Muscle of back (tissue), 13 donors: ENCODE measurements at places on chromosomes 12 and 14. TPM values are rescaled to one million over a fixed set of nuclear protein-coding genes. Genes with fewer than 3 reads are reported as not detected.

DNA sequence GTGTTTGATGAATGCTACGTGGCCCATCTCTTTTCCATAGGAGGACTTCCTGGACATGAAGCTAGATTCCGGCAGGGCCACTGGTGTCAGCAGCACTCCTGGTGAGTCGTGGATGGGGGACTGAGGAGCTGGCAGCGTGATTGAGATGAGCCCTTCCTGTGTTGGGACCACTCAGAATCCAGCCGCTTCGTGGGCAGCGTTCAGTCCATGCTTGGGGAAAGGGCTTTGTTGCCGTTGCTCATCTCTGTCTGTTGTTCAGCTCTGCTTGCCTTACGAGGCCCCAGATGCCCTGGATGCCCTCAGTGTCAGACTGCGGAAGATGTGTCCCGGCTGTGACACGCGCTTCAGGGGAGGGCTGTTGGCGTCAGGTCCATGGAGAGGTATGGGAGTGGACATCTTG lies 127.1 kb upstream of the RTL1 start:
- DNase-seq: no peak

DNA sequence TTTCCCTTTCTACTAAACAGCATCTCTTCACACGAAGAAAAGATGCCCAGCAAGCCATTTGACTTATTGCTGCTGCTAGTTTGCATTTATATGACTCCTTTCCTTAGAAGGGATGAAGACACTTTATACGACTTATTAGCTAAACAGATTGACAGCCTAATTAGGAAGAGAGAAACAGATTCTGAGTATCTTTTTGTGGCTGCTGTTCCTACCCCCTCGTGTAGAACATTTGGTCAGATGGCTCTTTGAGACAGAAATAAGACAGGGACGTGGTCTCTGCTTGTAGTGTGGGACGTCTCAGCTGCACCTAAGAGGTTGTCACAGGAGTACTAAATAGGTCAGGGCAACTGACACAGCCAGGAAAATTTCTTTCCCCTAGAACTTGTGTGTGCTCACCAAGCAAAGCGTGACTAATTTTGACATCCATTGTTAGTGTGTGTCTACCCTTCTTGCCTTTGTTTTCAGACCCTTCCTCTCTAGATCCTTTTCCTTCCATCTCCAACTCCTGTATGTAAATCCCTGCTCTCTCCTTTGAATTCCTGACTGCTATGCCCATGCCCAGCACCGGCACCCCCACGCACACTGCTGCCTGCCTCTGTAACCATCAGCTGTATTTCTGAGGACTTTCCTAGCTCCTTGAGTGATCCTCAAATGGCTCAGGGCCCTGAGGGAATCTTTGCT lies 83.2 kb downstream of the DAD1 start:
- DNase-seq: no peak

CFAP54 gene
- 0.54 TPM for polyA plus RNA-seq

DNA sequence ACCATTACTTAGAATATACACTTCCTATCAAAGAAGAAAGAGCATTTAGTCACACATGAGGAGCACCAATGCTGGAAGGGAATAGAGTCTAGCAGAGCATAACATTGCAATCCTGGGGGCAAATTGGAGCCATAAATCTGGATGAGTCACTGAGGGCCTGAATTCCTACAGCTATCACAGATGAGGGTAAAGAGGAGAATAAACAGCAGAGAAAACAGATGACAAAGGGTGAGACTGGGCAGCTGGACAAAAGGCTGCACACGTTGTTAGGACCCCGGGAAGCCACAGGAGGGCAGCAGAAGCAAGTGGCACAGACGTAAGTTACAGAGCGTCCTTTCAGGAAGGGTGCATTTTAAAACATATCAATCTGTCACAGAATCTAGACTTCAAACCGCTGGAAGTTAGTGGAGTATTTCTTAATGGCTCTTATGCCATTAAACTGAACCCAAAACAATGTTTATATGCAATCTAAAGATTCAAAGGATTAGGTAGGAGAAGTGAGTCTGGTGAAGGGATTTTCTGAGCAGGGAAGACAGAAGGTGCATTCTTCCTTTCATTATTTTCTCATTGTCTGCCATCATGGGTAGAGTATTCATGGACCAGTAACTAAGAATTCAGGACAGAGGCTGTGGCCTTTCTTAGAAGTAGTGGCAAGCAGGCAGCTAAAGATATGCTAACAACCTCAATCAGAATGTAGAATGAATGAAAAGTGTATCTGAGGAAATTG lies 159.8 kb upstream of the DAAM1 start:
- peak; percentile 64 for DNase-seq

KRT85 gene
- not detected for polyA plus RNA-seq

GRCh38 chr12:130627175-130627574 lies 88.9 kb downstream of the RIMBP2 start:
- no peak for DNase-seq

HOXC12 gene
- not detected for polyA plus RNA-seq

DNA sequence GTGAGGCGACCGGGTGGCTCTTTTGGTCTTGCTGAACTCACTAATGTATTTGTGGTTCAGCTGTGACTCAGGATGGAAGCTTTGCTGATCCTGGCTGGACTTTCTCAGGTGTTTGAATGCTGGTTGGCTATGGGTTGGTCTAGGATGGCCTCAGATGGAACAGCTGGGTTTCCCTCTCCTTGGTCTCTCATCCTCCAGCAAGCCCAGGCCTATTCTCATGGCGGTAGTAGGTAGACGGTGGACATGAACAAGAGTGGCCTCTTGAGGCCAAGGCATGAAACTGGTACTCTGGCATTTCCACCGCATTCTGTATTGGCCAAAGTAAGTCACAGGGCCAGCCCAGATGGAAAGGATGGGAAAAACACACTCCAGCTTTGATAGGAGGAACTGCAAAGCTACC lies 11.8 kb upstream of the POLR3B start:
- no peak for DNase-seq

RNASE3 gene
- polyA plus RNA-seq: 0.41 TPM
